ENCODE measurements at places on chromosomes 6 and 20.
A peak's percentile ranks its signal among the peaks of the same experiment; 100 is the strongest.

GRCh38 chr6:77786935-77787629 lies 134.2 kb downstream of the MEI4 start:
- DNase-seq: no peak

DNA sequence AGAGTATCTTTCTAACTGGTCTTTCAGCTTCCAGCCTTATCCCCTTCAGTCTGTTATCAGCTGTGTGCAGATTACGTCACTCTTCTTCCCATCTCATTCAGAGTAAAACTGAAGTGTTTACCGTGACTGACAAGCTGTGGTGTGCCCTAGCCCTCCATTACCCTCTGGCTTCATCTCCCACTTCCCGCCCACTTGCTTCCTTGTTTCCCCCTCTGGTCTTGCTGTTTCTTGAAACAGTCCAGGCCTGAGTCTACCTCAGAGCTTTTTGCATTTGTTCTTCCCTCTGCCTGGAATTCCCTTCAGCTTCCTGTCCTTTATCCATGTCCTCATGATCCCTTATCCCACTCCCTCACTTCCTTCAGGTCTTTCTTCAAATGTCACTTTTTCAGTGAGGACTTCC lies 66.9 kb downstream of the CARMIL1 start:
- DNase-seq: no peak

DNA sequence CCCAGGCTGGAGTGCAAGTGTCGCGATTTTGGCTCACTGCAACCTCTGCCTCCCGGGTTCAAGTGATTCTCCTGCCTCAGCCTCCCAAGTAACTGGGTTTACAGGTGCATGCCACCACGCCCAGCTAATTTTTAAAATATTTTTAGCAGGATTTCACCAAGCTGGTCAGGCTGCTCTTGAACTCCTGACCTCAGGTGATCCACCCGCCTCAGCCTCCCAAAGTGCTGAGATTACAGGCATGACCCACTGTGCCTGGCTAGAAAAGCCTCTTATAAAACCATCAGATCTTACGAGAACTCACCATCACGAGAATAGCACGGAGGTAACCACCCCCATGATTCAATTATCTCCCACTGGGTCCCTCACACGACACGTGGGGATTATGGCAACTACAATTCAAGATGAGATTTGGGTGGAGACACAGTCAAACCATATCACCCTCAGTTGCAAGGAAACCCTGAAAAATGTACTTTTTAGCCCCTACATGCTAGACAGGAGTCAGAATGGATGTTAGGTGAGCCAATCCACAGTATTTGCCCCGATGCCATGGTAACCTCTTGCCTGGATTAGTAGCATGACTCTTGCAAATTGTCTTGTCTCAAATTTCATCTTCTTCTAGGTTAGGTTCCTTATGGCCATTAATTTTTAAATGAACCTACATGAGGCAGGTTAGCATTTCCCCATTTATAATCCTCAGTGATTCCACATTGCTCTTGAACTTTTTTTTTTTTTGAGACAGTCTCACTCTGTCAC lies 17.1 kb upstream of the SASH1 start:
- no peak for DNase-seq

DNA sequence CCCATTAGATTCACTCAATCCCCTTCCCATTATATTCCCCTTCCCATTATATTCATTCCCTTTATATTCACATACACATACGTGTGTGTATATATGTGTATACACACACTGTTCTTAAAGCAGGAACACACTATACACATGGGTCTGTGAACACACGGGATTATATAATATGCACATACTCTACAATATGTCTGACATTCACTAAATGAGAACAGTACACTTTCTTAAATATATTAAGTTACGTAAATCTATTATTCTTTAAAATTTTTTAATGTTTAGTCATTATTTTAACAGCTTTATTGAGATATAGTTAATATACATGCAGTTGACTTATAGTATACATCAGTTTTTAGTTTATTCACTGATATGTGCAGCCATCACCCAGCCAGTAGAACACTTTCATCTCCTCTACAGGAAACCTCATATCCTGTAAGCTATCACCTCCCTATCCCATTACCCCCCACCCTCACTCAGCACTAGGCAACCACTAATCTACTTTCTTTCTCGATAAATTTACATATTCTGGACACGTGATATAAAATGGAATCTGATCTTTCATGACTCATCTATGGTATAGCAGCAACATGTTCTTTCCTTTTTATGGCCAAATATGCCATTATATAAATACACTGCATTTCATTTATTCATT lies 13.9 kb upstream of the SUMO4 start:
- no peak for DNase-seq

DNA sequence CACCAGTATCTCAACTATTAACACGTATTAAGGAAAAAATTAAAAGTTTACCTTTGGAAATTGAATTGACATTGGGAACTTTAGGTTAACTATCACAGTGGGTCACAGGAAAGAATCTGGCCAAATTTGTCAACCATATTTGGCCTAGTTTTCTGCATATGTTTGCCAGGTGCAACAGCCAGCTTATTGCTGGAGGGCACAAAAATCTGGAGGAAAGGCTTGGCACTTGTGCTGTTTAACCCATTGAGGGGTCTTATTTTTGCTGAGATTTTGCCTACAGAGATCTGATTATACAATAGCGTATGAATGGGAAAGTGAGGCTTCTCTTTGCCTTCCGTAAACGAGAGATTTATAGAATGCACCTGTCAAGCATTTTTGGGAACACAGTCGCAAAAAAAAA lies 190.4 kb downstream of the PRL start:
- DNase-seq: no peak

GRCh38 chr6:15536198-15536955 lies 126.5 kb downstream of the DTNBP1 start:
- DNase-seq: no peak

DNA sequence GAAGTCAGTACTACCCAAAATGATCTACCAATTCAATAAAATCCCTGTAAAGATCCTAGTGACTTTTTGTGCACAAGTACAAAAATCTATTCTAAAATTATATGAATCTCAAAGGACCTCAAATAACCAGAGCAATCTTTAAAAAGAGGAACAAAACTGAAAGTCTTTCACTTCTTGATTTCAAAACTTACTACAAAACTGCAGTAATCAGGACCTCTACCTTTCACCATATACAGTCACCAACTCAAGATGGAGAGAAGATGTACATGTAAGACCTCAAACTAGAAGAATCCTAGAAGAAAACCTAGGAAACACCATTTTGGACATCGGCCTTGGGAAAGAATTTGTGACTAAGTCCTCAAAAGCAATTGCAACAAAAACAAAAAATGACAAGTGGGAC lies 109.5 kb upstream of the CD93 start:
- no peak for DNase-seq

GRCh38 chr6:97440590-97441176 lies 157.7 kb upstream of the MMS22L start:
- peak; percentile 9 for DNase-seq

DNA sequence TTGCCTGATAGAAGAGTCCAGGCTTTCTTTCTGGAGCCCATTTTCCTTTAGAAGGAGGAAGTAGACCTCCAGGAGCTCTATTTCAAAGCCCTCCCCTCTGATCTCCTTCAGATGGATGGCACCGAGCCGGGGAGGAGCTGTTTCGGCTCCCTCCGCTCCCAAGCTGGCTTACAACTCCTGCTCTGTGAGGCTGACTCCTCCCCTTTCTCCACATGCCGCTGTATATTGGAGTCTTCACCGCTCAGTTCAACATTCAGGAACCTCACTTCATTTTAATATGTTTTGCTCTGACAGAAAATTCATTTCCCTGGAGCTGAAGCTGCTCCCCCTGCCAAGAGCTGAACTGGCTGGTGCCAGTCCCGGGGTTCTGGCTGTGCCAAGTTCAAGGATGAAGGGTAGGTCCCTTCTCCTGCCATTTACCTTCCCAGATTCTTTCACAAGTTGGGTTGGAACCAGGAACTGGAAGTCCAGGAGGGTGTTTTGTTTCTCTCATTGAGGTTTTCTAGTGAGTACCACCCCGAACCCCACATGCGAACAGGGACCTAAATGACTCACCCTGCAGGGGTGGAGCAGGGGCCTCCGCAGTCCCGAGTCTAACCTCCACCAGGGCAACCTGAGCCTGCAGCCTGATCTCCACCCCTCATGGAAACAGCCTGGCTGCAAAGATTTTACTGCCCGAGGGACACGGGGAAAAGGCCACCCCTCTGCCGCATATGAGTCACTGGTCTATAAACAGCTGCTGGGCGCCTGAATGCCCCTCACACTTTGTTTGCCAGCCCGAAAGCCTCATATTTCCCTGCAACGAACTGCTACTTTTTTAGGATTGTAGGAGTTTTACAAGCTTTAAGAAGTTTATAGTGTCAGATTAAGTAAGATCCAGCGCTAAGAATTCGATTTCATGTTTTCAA lies 68.6 kb upstream of the FOXA2 start:
- DNase-seq: no peak

DNA sequence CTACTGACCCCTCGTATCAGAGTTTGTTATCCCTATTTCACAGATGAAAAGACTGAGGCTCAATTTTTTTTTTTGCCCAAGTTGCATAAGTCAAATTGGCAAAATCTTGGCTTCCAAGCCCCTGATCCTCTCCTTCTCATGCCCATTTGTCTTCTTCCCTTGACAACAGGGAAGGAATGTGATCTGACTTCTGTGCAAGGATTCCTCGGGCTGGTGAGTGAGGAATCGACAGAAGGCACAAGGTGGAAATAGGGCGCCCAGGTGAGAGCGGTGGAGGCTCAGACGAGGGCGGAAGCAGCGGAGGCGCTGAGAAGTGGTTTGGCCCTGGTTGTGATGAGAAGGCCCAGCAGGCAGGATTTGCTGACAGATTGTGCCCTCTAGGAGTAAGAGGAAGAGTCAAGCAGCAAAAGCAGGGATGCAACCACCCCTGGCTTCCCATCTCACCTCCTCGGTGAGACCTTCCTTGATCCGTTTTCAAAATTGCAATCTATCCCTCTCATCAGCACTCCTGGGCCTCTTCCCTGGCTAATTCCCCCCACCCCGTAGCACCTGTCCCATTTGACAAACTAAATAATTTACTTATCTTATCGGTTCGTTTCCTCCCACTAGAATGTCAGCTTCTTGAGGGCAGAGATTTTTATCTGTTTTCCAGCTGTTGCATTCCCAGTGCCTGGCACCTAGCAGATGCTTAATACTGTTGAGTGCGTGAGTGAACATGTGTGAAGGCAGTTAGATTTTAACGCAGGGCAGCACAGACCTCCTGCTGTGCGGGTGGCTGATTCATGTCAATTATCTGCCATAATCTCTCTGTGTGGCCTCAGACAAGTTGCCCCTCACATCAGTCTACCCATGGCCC lies 3.7 kb upstream of the SIRPA start:
- no peak for DNase-seq

GRCh38 chr20:63139356-63139755 lies 76.6 kb downstream of the YTHDF1 start:
- no peak for DNase-seq

- DNase-seq: no peak
Measured at GRCh38 chr6:115945812-115946211, 114.9 kb downstream of the FRK start.

DNA sequence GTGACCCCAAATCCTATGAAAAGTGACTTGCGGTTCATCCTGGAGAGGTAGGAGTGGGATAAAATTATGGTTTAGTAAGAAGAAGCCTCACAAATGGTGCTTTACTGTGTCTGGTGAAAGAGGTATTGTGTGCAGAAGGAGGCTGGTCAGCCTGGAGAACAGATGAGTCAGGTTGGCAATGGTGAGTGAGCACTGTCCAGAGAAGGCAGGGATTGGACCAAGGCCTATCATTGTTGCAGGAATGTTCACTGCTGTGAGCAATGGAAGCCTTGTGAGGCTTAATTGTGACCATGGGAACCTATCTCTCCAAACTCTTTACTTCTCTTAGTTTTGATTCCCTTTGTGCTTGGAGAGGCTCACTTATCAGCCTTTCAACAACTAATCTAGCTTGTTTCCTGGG lies 89.0 kb upstream of the KCNK16 start:
- DNase-seq: no peak

- DNase-seq: no peak
Measured at GRCh38 chr6:46381057-46381456, 110.2 kb downstream of the RCAN2 start.

DNA sequence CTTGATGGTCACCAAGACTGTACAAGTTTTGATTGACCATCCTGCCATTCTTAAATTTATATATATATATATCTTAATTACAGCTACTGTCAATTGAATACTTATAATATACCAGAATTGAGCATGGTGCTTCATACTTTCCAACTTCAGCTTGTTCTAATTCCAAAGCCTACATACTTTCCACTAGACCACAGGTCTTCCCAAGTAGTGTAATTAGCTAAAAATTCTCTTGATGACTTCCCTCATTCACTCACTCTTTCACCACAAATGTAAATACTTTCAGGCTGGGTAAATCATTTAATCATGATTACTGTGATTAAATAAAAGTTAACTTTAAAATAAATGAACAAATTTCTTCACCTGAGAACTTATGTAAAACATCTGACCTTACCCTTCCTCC lies 3.4 kb downstream of the ASF1A start:
- no peak for DNase-seq

DNA sequence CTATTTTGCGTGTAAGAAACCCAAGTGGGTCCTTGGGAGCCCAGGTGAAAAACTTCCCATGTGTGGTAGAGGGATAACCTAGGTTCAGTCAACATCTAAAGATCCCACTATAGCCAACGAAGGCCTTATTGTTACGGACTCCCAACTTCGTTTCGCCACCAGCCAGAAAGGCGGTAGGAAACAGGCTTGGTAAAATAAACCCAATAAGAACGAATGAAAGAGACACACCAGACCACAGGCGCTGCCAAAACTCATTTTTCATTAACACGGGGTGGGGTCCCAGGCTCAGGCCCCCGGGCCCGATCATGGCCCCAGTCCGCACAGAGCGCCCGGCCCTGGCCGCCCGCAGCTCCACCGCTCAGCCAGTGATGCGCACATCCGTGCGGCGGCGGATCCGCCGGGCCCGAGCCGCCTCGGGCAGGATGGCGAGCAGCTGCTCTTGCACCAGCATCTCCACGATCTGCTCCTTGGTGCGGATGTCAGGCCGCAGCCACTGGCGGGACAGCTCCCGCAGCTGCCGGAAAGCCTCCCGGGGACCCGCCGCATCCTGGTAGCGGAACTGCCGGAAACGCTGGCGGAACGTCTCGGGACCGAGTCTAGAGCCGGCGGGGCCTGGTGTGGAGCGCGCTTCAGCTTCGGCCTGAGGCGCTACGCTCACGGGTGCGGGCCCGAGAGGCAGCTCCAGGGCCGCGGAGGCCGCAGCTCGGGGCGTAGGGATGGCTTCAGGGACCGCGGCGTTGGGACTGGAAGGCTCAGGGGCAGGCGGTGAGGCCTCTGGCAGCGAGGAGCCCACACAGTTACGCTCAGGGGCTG lies 709 bp downstream of the SCAND1 start:
- peak; percentile 67 for DNase-seq

DNA sequence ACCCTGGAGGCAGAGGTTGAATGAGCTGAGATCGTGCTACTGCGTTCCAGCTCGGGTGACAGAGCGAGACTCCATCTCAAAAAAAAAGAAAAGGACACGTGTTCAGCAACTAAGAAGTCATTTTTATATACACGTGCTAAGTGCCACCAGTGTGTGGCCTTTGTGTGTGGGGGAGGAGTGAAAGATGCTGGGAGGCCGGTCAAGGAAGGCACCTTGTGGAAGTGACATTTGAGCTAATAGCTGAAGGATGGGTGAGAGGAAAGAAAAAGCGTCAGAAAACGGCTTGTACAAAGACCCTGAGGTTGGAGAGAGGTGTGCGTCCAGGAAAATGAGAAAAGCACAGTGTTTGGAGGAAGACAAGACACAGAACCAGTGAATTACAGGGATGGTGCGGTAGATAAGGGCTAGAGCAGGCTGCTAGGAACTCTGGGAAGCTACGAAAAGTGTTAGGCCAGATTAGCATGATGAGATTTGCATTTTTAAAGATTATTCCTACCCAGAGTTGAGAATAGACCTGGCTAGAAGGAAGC lies 11.6 kb downstream of the RREB1 start:
- DNase-seq: no peak

Data from kidney capillary endothelial cell (primary cell).